Activated CD4-positive, alpha-beta T cell treated with anti-CD3 and anti-CD28 coated beads, Interleukin-2, amount 50 U/mL, for 16 hours (primary cell): ENCODE measurements at places on chromosomes 5 and 9.

DNA sequence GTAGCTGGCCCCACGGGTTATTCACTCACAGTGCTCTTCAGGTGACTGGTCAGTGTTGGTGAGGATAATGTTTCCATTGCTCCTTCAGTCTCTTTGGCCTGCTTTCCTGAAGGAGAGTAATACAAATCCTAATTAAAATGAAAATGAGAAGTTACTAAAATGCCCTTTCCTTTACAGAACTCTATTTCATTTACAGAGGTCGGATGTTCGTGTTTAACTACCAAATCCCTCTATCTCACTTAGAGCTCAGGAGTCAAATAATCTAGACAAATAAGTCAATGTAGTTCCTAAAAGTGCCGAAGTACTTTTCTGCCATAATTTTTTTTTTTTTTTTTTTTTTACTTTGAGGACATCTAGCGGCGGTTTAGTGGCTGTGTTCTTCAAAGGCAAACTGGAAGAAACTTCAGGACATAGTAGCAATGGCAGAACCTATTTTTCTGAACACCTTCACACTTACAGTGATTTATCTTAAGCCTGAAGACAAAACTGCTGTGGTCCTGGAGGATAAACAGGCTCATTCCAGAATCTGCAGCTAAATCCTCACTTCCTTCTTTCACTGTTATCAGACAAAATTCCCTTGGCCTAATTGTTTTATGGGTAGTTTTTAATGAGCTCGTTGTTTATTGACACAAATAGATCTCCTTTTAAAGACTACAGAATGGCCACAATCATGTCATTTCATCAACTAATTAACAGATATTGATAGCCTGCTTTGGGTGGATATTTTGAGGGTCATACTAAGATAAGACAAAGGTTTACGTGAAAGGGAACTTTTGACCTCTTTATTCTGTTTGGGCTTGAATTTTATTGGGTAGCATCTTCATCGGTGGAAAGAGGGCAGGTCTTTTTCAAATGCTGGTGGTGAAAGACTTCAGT is 207.6 kb upstream of the DMRTA1 start:
- no peak for DNase-seq

- DNase-seq, result no peak
These were observed 462.9 kb downstream of the BNC2 start for GRCh38 chr9:16407617-16408016.

- DNase-seq, result no peak
These were observed 57.8 kb upstream of the LHFPL2 start for GRCh38 chr5:78706381-78706780.

DNA sequence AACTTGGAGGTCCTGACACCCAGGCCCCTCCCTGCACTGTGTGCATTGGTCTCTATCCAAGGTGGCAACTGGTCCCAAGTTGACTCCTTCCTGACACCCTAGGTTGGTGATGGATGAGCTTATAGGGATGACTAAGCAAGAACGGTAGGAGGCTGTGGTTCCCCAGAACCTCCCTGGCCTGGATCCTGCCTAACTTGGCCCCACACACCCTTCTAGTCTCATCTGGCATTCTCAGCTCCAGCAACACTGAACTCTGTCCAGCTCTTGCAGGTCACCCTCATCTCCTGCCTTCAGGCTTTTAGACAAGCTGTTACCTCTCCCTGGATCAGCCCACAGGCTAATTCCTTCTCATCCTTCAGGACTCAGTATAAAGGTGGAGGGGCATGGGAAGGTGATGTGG is 16.5 kb downstream of the AQP3 start:
- no peak for DNase-seq

GRCh38 chr5:119470851-119471451 is 18.7 kb downstream of the HSD17B4 start:
- DNase-seq, result peak; percentile 27

- DNase-seq, result no peak
These were observed 6.6 kb downstream of the OTULINL start for GRCh38 chr5:14588145-14588544.

- DNase-seq, result no peak
These were observed 15.5 kb downstream of the CSF1R start for GRCh38 chr5:150070821-150071220.

- peak; percentile 65 for DNase-seq
These were observed 72.6 kb downstream of the PIK3R1 start for GRCh38 chr5:68287976-68288706.

DNA sequence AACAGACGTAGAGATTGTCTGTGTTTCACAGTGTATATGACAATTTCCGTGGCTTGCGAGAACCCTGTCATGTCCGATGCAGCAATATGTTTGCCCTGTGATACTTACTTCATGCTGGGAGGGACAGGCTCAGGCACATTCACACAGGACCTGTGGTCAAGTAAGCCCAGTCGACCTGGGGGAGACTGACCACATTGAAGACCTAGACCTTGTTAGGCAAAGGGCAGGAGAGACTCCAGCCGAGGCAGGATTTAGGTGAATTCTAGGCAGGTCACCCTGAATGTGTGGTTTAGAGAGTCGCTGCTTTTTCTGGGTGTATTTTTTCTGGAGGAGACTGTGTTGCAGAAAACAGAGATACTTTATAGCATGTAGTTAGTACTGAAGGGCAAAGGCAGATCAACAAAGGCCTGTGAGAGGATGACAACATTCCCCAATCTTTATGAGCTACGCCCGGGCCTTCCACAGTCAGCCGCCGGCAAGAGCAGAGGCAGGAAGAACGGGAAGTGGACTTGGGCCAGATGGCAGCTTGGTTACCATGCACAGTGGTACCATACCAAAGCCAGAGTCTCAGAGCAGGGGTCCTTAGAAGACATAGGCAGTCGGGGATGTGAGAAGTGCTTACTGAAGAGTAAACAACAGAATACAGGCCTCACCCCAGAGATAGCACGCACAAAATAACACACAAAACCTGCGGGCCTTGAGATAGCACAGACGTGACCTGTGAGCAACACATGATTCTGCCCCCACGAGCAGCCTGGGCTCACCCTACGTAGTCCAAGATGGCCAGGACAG is 220.7 kb downstream of the CACNA1B start:
- no peak for DNase-seq

DNA sequence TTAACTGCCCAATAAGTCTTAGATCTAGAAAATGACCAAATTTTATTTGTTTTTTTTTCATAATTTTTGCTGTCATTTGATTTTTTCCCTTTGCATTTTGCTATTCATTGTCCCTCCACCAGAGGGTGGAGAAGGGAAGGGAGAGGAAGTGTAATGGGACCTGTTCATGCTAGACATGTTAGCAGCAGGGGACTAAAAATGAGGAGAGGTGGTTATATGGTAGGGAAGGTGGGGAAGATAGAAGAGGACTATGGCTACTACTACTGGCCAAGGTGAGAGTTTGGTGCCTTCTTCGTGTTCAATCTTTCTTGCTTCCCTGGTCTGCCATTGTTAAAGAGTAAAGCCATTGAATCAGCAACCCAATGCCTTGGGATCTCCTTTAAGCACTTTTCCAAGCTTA is 6.4 kb downstream of the GRIA1 start:
- DNase-seq, result peak; percentile 11

DNA sequence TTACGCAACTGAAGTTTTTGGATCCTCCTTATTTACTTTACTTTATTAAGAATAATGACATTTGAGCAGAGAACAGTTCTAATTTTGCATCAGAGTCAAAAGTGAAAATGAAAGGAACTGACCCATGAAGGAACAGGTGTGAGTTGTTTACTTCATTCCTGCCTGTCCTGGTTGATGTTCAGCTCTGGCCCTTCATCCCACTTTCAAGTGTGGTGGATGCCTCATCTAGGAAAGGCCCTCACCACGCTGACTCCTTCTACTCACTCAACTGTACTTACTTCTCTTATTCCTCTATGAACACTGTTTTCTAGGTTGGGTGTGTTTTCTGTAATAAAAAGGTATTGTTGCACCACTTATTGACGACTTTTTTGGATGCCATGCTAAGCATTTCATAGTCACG is 61.8 kb upstream of the PLEKHG4B start:
- DNase-seq, result no peak

- peak; percentile 14 for DNase-seq
These were observed 2.6 kb downstream of the PKD2L2 start for GRCh38 chr5:137891849-137892248.
